ENCODE measurements at places on chromosomes 13 and 19. TPM values are rescaled to one million over a fixed set of nuclear protein-coding genes. Genes with fewer than 3 reads are reported as not detected.

TMEM145 gene
- total RNA-seq, result 0.97 TPM

RXFP2 gene
- total RNA-seq, result not detected

WDFY2 gene
- total RNA-seq, result 13.0 TPM

EMC10 gene
- 76.2 TPM for total RNA-seq

ZNF613 gene
- 4.7 TPM for total RNA-seq

CPT1C gene
- total RNA-seq, result 0.80 TPM

UNC13A gene
- 0.08 TPM for total RNA-seq

TMPRSS9 gene
- not detected for total RNA-seq

KLK4 gene
- not detected for total RNA-seq

CABP5 gene
- not detected for total RNA-seq

SCEL gene
- 0.16 TPM for total RNA-seq

NLRP5 gene
- total RNA-seq, result not detected

KL gene
- total RNA-seq, result 1.6 TPM

ZNF845 gene
- total RNA-seq, result 4.2 TPM

LIM2 gene
- total RNA-seq, result not detected

GJB6 gene
- not detected for total RNA-seq

ZNF506 gene
- total RNA-seq, result 8.8 TPM

PPFIA3 gene
- total RNA-seq, result 1.7 TPM

POU4F1 gene
- 0.05 TPM for total RNA-seq

DNM2 gene
- 128 TPM for total RNA-seq

KLK7 gene
- not detected for total RNA-seq

MISP3 gene
- total RNA-seq, result 1.2 TPM

GIPC3 gene
- total RNA-seq, result not detected

ATP7B gene
- 0.08 TPM for total RNA-seq

PTBP1 gene
- total RNA-seq, result 532 TPM

ATP4B gene
- not detected for total RNA-seq

KLF2 gene
- total RNA-seq, result 12.4 TPM

KIR2DL4 gene
- total RNA-seq, result not detected

FBXO27 gene
- total RNA-seq, result 10.8 TPM

SELENOV gene
- not detected for total RNA-seq

KCNK6 gene
- 1.1 TPM for total RNA-seq

ZNF790 gene
- 2.9 TPM for total RNA-seq

LRG1 gene
- total RNA-seq, result 1.2 TPM

SYNGR4 gene
- 0.21 TPM for total RNA-seq

C19orf85 gene
- total RNA-seq, result not detected

FGF9 gene
- 1.3 TPM for total RNA-seq

SPRED3 gene
- total RNA-seq, result 1.2 TPM

WTIP gene
- total RNA-seq, result 0.59 TPM

SLC6A16 gene
- total RNA-seq, result 1.7 TPM

RNF17 gene
- not detected for total RNA-seq

SERPINE3 gene
- total RNA-seq, result not detected

ZNF57 gene
- 5.5 TPM for total RNA-seq

PGPEP1 gene
- total RNA-seq, result 39.4 TPM
